SIG-M5 (cell line): ENCODE measurements at places on chromosomes 2 and 18.

DNA sequence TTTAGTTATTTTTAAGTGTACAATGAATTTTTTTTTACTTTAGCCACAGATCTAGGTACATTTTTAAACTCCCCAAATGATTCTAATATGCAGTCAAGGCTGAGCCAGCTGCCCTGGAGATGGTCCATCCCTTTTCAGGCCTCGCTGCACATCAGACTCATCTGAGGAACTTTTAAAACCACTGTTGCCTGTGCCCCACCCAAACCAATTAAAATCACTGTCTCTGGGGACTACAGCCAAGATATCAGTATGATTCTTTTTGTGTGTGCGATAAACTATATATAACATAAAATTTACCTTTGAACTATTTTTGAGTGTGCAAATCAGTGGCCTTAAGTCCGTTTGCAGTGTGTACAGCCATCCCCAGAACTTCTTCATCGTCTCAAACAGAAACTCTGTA lies 9.1 kb upstream of the MALT1 start:
- no peak for DNase-seq

- DNase-seq = peak; percentile 50
Measured at GRCh38 chr2:181106789-181107627, 126.6 kb downstream of the UBE2E3 start.

- no peak for DNase-seq
Measured at GRCh38 chr2:127101756-127102477, 5.0 kb downstream of the BIN1 start.

GRCh38 chr2:31110998-31111397 lies 27.2 kb downstream of the GALNT14 start:
- no peak for DNase-seq

GRCh38 chr2:54545702-54546450 lies 89.7 kb downstream of the SPTBN1 start:
- DNase-seq = no peak

GRCh38 chr18:60445341-60445740 lies 72.8 kb upstream of the MC4R start:
- DNase-seq = no peak

DNA sequence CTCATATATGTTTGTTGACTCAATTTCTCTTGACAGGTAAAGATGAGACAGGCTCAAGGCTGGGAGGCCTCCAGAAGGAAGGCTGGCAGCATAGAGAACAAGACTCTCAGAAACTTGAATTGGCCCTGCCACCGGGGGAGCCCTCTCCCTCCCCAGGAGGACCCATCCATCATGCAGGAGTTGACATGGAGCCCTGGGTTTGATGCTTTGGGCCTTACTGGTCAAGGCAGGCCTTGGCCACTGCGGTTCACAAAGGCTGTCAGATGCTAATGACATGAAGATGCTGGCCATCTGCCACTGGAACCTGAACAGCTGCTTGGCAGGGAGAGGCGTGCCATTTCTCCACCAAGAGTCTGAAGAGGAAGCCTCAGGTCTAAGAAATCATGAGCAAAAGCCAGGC lies 193.6 kb downstream of the MTCL1 start:
- DNase-seq = no peak

DNA sequence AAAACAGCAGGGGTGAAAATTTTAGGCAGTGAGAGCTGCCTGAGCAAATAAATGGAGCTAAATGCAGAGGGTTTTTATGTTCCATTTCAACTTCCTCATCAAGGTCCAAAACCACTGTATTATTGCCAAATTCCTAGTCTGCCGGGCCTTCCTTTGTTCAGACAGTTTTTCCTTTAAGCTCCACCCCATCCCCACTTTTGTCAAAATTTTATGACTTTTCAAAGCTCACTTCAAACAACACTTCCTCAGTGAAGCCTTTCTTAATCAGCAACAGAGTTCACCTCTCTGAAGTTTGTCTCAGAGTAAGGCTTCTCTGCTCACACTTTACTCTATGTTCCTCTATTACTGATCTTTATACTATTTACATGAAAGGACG lies 81.3 kb downstream of the CERKL start:
- DNase-seq = peak; percentile 62

- no peak for DNase-seq
Measured at GRCh38 chr2:28752631-28753376, 1.2 kb downstream of the PPP1CB start.

DNA sequence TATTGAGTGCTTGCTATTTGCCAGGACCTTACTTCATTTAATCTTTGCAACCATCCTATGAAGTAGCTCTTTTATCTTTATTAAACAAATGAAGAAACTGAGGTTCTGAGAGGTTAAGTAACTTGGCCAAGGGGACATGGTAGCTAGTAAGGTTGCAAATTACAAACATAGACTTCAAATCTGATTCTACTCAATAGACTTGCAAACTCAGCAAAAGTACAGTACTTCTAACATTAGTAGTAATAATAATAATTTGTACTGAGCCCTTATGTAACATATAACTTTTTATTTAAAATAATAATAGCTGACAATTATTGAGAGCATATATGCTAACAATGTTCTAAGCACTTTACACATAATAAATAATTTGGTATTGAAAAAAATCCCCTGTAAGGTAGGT lies 255.7 kb upstream of the ATP5MC3 start:
- no peak for DNase-seq

- DNase-seq = peak; percentile 4
Measured at GRCh38 chr2:186027922-186028321, 289.3 kb downstream of the FSIP2 start.

DNA sequence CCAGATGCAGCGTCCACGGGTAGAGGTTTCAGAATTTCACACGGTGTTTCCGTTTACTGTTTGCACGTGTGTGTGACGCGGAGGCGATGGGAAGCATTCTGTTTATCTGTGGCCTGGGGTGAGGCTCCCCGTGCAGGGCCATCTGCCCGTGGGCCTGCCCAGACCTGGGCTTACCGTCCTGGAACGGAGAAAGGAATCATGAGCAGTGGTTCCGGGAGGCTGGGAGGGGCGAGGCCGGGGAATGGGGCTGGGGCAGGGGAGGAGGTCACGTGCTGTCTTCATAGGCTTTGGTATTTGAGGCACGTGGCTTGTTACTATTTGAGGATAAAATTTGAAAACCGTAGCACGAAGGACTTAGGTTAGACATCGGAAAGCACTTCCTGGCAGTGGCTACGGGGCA lies 77.9 kb downstream of the RTP5 start:
- no peak for DNase-seq

DNA sequence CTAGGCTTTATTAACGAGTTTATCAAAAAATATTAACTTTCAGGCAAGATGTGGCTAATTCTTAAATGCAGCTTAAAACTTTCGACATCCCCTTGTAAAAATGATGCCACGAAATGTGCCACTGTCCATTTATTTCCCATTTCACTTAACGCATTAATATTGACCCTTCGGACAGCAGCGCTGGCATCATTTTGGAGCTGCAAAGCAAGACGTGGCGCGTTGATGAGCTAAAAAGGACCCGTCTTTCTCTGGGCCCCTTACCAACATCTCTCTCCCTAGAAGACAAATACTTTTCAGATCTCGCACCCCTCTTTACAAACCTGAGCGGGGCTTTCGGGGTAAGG lies 367.9 kb downstream of the MTX2 start:
- no peak for DNase-seq

GRCh38 chr2:9115229-9115628 lies 91.4 kb upstream of the ASAP2 start:
- no peak for DNase-seq

GRCh38 chr2:235513984-235514626 lies 20.3 kb downstream of the AGAP1 start:
- no peak for DNase-seq

DNA sequence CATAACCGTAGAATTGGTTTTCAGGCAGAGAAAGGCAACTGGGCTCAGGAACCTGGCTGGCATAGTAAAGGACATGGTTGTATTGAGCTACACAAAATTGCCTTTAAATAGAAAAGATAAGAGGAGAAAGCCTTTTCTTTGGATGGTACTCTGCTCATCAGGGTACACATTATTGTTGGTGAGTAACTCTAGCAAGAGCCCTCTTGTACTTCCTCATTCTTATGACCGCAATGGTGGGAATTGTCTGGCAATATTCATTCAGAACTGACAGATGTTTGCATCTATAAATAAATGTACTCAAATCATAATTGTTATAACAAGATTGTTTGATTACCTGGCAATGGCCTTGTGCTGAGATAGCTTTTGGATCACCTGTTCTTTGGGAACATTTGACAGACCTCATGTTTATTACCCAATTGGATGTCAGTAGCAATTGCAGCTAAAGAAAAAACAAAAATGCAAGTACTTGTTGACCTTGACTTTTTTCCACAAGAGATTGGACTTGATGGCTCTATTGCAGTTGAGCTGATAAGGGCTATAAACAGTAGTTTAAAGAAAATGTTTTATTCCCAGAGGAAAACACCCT lies 43.9 kb downstream of the MEIS1 start:
- no peak for DNase-seq

DNA sequence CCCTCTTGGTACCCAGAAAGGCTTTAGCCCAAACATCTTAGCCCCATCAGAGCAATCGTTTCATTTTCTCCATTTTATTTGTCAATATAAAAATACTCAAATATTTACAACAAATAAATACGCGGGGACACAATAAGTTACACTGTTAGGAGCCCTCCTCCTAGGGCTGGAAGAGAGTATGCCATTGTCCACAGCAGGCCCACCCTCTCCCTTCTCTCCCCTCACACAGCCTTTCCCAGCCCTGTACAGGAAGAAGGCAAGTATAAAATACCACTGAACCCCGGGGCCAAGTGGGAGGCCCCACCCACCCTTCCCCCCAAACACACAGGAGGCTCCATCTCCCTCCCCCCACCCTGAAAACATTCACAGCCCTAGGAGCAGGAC lies 1.9 kb upstream of the ANKRD39 start:
- no peak for DNase-seq

- DNase-seq = no peak
Measured at GRCh38 chr2:172220121-172220520, 117.4 kb upstream of the DLX2 start.

- DNase-seq = no peak
Measured at GRCh38 chr18:26307161-26307773, 81.0 kb downstream of the TAF4B start.

- no peak for DNase-seq
Measured at GRCh38 chr2:217611626-217612127, 391.1 kb downstream of the TNS1 start.

- DNase-seq = no peak
Measured at GRCh38 chr2:171547720-171548119, 25.4 kb downstream of the CYBRD1 start.

GRCh38 chr2:96427917-96428316 lies 77.2 kb downstream of the NEURL3 start:
- no peak for DNase-seq

GRCh38 chr2:232418466-232419244 lies 12.0 kb downstream of the ALPG start:
- DNase-seq = no peak

DNA sequence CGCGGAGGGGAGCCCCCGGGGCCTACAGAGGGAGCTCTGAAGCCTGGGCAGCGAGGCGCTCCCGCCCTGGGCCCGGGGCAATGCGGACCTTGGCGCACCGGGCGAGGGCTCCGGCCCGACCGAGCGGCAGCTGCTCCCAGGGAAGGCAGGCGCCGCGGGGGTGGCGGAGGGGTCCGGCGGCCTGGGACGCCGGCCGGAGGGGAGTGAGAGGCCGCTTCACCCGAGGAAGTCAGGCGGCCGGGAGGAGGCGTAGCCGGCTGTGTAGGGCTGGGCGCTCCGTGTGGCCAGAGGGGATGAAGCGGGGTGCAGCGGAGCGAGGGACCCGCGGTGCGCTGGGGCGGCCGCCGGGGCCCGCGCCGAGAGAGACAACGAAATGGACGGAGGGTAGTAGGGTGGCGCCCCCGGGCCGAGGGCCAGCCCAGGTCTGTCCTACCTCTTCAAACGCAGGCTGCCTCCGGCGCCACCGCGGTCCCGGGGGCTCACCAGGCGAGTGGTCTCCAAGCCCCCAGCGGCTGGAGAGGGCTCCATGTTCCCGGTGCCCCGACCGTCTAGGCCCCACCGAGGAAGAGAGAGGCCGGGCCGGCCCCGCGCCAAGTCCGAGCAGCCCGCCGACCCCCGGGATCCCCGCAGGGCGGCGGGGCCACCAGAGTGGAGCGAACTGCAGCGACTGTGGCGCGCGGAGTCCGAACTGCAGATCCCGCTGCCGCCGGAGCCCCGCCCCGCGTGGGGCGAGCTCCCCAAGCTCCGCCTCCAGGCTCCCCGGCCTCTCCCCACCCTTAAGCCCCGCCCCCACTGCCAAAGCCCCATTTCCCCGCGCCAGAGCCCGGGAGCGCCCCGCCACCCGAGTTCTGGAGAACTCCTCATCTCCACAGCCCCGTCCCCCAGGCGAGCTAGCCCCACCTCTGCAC lies at the start of gene SLC30A3:
Gene SLC30A3 (minus strand): TSS at position 669 of the 908 bp plus-strand sequence. CDS start 141 bp downstream, at position 528.
- DNase-seq = no peak

GRCh38 chr18:59582395-59582794 lies 114.8 kb downstream of the CCBE1 start:
- DNase-seq = no peak

- DNase-seq = no peak
Measured at GRCh38 chr2:179927041-179927440, 65.6 kb upstream of the ZNF385B start.

DNA sequence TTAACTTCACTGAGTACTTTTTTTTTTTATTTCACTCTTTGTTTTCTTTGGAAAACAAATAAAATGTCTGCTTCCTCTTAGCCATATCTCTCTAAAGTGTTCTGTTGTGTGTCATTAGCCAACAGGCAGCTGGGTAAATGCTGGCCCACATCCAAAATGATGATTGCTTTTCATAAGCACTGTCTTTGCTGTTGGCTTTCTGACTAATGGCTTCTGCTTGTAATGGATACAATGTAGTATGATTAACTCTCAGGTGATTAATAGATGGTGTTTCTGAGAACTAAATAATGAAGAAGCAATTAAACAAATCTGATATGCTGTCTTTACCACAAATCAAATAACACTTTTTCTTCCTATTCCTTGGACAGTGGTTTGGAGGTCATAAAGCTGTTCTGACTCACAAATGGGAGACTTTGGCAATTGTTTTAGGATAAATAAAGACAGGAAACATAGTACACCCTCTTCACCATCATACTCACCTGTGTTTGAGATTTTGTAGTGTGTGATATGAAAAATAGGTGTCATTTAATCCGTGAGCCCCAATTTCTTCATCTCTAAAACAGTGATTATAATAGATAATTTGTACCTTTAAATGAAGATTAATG lies 888.4 kb downstream of the TSN start:
- DNase-seq = no peak

DNA sequence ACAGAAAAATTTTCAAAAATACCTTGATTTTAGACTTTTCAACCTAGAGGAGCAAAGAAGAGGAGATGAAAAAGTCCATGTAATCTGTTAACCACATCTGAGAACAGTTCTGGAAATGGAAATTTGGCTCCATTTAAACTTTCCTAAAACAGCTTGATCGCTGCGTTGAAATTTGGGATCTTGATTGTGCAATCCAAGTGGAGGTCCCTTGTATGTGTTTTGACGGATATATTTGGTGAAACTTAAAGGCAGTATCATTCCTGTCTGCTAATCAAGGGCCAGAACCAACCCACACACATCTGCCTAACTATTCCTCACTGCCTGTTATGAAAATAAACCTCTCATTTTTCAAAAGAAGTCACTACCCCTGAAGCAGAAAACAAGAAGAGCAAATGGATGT lies 46.6 kb downstream of the SPATS2L start:
- DNase-seq = no peak
